ENCODE measurements at places on chromosomes 12 and 14.

GRCh38 chr14:95326987-95327386, 7.3 kb upstream of the CLMN start:
- DNase-seq: no peak
- peaks cover 11% of the 10 kb centered on the region for H3K27me3 ChIP-seq
- no peaks in the 10 kb centered on the region for H3K36me3 ChIP-seq
- no peak overlapping the region for H3K27ac ChIP-seq
- no peaks in the 10 kb centered on the region for H3K4me1 ChIP-seq

DNA sequence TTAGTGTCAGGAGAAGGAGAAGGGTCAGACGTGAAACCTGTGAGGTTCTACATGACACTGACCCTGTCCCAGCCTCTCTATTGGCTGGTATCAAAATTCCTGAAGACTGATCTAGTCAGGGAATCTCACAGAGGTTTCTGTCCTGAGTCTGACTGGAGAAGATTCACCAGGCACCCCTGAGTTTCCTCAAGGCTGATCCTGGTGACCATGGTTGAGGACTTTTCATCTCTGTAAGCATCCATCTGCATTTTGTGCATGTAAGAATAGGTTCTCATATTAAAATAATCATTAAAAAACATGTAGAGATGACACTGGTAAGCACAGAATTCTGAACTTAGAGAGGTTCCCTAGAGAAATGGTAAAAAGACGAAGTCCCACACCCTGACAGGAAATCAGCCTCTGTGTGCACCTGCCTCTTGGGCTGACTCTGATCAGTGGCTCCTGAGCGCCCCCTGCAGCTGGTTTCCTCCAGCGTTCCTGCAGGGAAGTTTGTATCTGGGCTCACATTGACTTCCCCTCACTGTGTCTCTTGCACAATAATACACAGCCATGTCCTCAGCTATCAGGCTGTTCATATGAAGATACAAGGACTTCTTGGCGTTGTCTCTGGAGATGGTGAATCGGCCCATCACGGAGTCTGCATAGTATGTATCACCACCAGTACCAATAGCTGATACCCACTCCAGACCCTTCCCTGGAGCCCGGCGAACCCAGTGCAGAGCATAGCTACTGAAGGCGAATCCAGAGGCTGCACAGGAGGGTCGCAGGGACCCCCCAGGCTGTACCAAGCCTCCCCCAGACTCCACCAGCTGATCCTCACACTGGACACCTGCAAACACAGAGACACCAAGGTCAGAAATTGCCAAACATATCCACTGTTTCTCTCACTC, 991.9 kb downstream of the TMEM121 start:
- H3K27ac ChIP-seq: no peak overlapping the region

GRCh38 chr14:33642080-33642479, 308.8 kb downstream of the EGLN3 start:
- no peaks in the 10 kb centered on the region for H3K36me3 ChIP-seq
- no peak overlapping the region for H3K27ac ChIP-seq
- no peak overlapping the region for H3K4me3 ChIP-seq
- H3K27me3 ChIP-seq: no peaks in the 10 kb centered on the region

- no peaks in the 10 kb centered on the region for H3K4me1 ChIP-seq
- no peaks in the 10 kb centered on the region for H3K36me3 ChIP-seq
- no peak overlapping the region for H3K4me3 ChIP-seq
- no peak for DNase-seq
- no peaks in the 10 kb centered on the region for H3K27me3 ChIP-seq
Measured at GRCh38 chr12:98126637-98127335, 388.6 kb upstream of the TMPO start.

DNA sequence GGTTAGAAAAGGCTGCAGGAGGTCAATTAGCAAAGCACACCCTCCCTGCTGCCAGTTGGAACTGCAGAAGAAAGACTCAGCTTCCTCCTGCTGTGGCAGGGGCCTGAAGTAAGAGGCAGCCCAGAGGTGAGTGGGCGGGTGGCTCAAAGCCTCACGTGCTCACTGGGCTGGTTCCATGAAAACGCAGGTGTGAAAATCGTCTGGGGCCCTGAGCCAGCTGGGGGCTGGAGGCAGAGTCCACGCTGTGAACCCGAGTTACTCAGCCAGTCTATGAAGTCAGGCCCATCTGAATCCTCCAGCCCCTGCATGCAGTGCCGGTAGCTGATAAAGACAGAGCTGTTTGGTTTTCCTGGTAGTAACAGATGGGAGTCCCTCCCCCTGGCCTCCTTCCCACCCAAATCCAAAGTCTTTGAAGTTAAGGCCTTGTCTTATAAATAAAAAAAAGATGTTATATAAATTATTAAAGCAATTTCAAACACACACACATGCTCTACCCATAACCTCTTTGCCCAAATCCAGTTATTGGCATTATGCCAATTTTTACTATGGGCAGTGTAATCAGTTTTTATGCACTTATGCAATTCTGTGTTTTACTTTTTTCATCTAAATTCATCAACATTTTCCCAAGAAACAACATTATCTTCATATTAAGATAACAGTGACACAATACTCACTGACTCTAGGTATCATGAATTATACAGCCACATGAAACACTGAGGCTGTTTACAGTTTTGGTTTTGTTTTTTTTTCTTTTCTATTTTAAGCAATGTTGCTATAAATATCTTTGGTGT, 57.9 kb upstream of the PNMA1 start:
- H3K27ac ChIP-seq: peak overlapping the region; percentile 90
- H3K4me1 ChIP-seq: peaks cover 66% of the 10 kb centered on the region
- no peaks in the 10 kb centered on the region for H3K27me3 ChIP-seq
- H3K36me3 ChIP-seq: no peaks in the 10 kb centered on the region

Data from activated CD4-positive, alpha-beta memory T cell treated with anti-CD3 and anti-CD28 coated beads for 36 hours (primary cell).